ENCODE measurements at places on chromosomes 1 and 21. TPM values are rescaled to one million over a fixed set of nuclear protein-coding genes. Genes with fewer than 3 reads are reported as not detected.

GRCh38 chr21:37176716-37177115, 90.4 kb downstream of the VPS26C start:
- no peaks in the 10 kb centered on the region for H3K27me3 ChIP-seq
- no peak for DNase-seq
- H3K4me3 ChIP-seq: no peak overlapping the region
- peaks cover 11% of the 10 kb centered on the region for H3K36me3 ChIP-seq
- no peak overlapping the region for H3K27ac ChIP-seq

- no peak for DNase-seq
- no peaks in the 10 kb centered on the region for H3K36me3 ChIP-seq
- H3K4me3 ChIP-seq: no peak overlapping the region
- H3K27me3 ChIP-seq: no peaks in the 10 kb centered on the region
These were observed 24.2 kb downstream of the KCNA10 start for GRCh38 chr1:110494522-110495406.

GRCh38 chr1:208054485-208054884, 143.6 kb upstream of the CD34 start:
- no peaks in the 10 kb centered on the region for H3K27me3 ChIP-seq
- no peak overlapping the region for H3K4me3 ChIP-seq
- H3K4me1 ChIP-seq: no peaks in the 10 kb centered on the region
- H3K27ac ChIP-seq: no peak overlapping the region
- peaks cover 35% of the 10 kb centered on the region for H3K36me3 ChIP-seq

- peaks cover 34% of the 10 kb centered on the region for H3K4me1 ChIP-seq
- peaks cover 4% of the 10 kb centered on the region for H3K27me3 ChIP-seq
- no peak for DNase-seq
These were observed 3.2 kb upstream of the PRXL2B start for GRCh38 chr1:2583331-2583791.

GRCh38 chr1:183859831-183860230, 54.9 kb downstream of the RGL1 start:
- no peaks in the 10 kb centered on the region for H3K27me3 ChIP-seq
- no peaks in the 10 kb centered on the region for H3K36me3 ChIP-seq
- H3K4me3 ChIP-seq: no peak overlapping the region
- H3K27ac ChIP-seq: no peak overlapping the region
- H3K4me1 ChIP-seq: peaks cover 13% of the 10 kb centered on the region

GRCh38 chr1:26145041-26145959, 13.6 kb upstream of the FAM110D start:
- H3K4me3 ChIP-seq: no peak overlapping the region
- H3K4me1 ChIP-seq: no peaks in the 10 kb centered on the region
- H3K27ac ChIP-seq: no peak overlapping the region
- H3K36me3 ChIP-seq: no peaks in the 10 kb centered on the region

DNA sequence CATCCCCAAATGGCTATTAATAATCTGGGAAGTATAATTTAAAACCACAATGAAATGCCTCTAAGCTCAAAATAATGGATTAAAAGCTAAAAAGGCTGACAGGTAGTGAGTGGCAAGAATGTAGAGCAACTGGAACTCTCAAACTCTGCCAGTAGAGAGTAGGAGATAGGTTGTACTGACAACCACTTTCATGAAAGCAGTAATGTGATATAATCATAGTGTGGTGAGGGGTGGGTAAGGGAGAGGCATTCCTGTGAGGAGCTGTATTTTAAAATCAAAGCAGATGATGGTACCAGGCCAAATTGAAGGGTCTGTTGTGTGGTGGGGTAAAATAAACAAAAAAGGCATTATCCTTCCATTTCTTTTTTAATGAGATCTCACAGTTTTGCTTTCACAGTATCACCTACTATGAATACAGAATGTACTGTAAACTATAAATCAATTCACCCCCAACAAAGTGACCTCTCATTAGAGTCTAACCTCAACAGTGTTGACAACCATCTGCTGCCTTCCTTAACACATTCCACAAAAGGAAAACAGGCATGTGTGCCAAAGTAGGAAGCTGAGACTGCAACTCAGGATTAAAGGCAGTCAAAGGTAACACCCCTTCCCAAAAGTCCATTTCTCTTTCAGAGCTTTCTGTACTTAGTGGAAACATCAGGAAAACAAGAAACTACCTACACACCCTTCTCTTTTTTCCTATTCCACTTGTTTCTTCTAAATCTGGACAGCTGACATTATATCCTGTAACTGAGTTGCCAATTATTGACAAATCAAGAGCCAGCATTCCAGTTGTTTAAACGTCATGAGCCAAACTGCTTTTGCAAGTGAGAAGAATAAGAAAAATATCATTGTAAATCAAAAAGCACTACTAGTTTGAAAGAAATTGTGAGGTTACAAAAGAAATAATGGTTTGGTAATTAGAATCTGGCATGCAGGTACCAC, 130.8 kb downstream of the FAF1 start:
- no peak overlapping the region for H3K27ac ChIP-seq
- no peaks in the 10 kb centered on the region for H3K27me3 ChIP-seq
- H3K4me1 ChIP-seq: peaks cover 18% of the 10 kb centered on the region
- no peaks in the 10 kb centered on the region for H3K36me3 ChIP-seq
- no peak for DNase-seq

DNA sequence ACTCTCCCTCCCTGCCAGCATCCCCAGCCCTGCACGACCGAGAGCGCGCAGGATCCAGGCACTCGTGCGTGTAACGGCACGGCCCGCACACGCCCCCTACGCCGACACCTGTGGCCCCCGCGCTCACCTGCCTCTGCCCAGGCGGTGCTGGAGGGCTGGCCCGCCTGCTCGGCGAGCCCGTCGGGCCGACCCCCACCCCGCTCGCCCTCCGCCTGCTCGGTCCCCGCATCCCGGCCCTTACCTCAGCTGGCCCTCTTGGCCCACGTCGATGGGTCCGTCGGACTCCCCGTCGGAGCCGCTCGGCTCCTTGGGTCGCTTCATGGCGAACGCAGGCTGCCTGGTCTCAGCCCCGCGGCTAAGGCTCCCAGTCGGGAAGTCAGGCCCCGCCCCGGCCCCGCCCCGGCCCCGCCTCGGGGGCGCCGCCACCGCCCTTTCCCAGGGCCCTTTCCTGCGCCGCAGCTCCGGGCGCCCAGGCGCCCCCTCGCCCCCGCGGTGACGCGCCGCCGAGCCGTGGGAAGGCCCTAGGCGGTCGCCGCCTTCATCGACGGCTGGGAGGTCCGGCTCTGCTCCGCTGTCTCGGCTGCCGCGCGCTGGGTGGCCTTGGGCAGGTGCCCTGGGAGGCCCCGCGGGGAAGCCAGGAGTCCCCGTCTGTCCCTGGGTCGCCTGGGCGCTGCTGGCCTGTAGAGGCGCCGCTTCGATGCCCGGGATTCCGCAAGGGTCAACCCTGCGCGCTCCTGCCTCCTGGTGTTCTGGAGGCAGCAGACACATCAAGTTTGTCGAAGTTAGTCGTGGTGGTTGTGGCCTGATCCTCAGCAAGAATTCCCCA, at the start of gene HEYL:
Gene HEYL (minus strand): TSS at position 339 of the 826 bp plus-strand sequence. CDS start 18 bp downstream, at position 321.
- peaks cover 17% of the 10 kb centered on the region for H3K27me3 ChIP-seq
- peak; percentile 82 for DNase-seq
- peak within 1 kb of the TSS; percentile 52 for H3K4me3 ChIP-seq
- H3K36me3 ChIP-seq: no peaks in the 10 kb centered on the region

DNA sequence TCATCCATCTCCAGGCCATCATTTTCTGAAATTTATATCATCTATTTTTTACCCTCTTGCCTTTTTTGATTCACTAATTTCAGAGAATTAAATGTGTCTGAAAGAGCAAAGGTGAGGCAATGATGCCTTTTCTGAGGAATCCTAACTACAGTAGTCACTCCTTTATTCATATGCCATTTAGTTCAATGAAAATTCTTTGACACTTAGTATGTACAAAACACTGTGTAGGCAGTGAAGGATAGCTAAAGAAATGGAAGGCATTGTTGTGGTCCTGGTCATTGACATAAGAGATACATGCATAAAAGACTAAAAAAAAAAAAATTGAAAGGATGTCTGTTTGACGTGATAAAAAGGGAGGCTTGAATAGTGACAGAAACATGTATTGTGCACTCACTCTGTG, 171.9 kb upstream of the BEND5 start:
- H3K27ac ChIP-seq: no peak overlapping the region
- H3K4me1 ChIP-seq: peaks cover 5% of the 10 kb centered on the region
- no peak overlapping the region for H3K4me3 ChIP-seq
- DNase-seq: no peak
- no peaks in the 10 kb centered on the region for H3K27me3 ChIP-seq

DNA sequence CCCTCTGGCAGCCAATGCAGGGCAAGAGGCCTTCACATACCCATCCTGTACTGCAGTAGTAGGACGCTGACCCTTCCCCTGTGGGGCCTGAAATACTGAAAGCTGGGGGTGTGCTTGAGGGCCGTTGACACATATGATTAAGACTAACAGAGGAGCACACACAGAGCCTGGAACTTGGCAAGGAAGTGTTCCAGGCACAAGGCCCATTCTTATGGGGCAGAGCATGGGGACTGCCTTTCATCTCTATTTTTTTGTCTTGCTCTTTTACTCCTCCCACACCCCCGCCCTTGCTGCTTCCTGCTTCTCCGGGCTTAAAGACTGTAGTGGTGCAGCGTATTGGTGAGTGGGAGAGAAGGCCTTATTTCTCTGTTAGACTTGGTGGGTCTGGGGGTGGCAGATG, 137.4 kb downstream of the BACH1 start:
- H3K27ac ChIP-seq: no peak overlapping the region
- no peaks in the 10 kb centered on the region for H3K36me3 ChIP-seq
- H3K27me3 ChIP-seq: no peaks in the 10 kb centered on the region
- DNase-seq: no peak

DNA sequence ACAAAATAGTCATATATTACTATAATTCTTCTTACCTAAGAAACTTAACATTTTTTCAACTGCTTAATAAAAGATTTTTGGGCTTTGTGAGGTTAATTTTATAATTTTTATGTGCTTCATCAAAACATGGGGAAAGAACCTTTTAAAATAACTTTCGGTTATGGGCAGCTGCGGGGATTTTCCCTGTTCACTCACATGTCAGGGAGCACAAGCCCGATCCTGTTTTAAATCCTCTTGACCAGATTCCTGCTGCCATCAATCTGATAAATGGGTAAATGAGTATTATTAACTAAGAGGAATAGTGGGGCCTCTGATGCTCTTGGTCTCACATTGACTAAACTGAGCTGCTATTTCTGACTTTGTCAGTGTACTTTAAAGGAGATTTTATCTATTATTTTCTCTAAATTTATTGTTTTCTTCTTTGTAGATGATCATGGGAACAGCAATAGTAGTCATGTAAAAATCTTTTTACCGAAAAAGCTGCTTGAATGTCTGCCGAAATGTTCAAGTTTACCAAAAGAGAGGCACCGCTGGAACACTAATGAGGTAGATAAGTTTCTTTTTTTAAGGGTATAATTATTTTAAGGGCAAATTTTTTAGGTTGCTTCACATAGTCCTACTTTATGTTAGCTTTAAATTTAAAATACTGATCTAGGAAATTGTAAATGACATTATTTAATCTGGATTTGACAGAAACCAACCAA, 39.6 kb downstream of the CAMTA1 start:
- no peak for DNase-seq
- no peak overlapping the region for H3K4me3 ChIP-seq
- peaks cover 9% of the 10 kb centered on the region for H3K4me1 ChIP-seq
- H3K36me3 ChIP-seq: no peaks in the 10 kb centered on the region
- H3K27me3 ChIP-seq: no peaks in the 10 kb centered on the region

GRCh38 chr1:172414331-172414730, 6.2 kb upstream of the C1orf105 start:
- no peak overlapping the region for H3K4me3 ChIP-seq
- no peak overlapping the region for H3K27ac ChIP-seq
- no peak for DNase-seq
- H3K36me3 ChIP-seq: no peaks in the 10 kb centered on the region

- peak; percentile 87 for DNase-seq
- no peak overlapping the region for H3K4me3 ChIP-seq
- peaks cover 40% of the 10 kb centered on the region for H3K4me1 ChIP-seq
- peak overlapping the region; percentile 80 for H3K27ac ChIP-seq
These were observed 123.1 kb upstream of the ADAR start for GRCh38 chr1:154730986-154731489.

DNA sequence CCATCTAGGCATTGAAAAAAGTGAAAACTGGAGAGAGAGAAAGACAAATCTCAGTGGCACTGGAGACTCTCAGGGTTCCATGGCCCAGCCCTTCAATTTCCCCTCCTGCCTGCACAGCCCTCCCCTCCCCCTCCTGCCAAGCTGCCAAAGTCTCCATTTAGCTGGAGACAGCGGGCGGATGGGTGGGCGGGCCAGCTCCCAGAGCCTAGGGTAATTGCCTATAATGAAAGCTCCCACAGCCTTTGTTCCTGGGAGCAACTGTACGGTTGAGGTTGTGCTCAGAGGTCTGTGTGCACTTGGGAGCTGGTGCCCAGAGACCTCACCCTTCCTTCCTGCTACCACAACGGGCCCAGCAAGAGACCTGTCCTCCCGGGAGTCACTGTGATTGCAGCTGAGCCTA, 89.6 kb downstream of the NAV1 start:
- H3K4me3 ChIP-seq: no peak overlapping the region
- H3K4me1 ChIP-seq: peaks cover 29% of the 10 kb centered on the region
- H3K27ac ChIP-seq: no peak overlapping the region
- DNase-seq: no peak

- H3K27ac ChIP-seq: no peak overlapping the region
- H3K4me1 ChIP-seq: no peaks in the 10 kb centered on the region
- no peak overlapping the region for H3K4me3 ChIP-seq
- DNase-seq: no peak
- H3K27me3 ChIP-seq: no peaks in the 10 kb centered on the region
These were observed 634.0 kb upstream of the CHRM3 start for GRCh38 chr1:238752327-238752726.

GRCh38 chr1:208387908-208388811, 144.0 kb upstream of the PLXNA2 start:
- H3K4me3 ChIP-seq: no peak overlapping the region
- no peaks in the 10 kb centered on the region for H3K4me1 ChIP-seq
- H3K27me3 ChIP-seq: no peaks in the 10 kb centered on the region
- DNase-seq: no peak

GRCh38 chr1:234893725-234894630, 234.7 kb downstream of the TOMM20 start:
- H3K27ac ChIP-seq: no peak overlapping the region
- H3K4me3 ChIP-seq: no peak overlapping the region
- peaks cover 9% of the 10 kb centered on the region for H3K4me1 ChIP-seq
- H3K27me3 ChIP-seq: no peaks in the 10 kb centered on the region

- no peak overlapping the region for H3K4me3 ChIP-seq
- H3K27ac ChIP-seq: no peak overlapping the region
- H3K4me1 ChIP-seq: peaks cover 71% of the 10 kb centered on the region
- no peak for DNase-seq
These were observed 133.1 kb downstream of the AKT3 start for GRCh38 chr1:243716906-243717305.

DNA sequence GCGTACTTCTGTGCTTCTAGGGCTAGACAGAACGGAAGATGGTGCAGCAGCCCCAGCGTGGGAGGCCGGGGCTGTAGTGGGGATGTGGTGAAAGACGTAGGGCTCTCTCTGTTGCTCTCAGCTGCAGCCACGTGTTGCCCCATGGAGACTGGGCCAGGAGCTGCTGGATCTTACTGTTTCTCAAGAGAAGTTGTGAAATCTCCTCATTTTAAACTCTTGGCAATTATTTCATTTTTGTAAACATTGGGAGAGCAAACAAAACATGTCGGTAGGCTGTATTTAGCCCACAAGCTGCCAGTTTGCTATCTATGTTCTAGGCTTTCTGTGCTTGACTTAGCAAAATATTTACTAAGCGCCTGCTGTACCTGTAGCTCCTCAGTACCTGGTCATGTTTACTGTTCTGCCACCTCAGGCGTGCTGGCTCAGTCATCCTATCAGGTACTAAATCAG, 15.9 kb upstream of the ELOA start:
- no peaks in the 10 kb centered on the region for H3K4me1 ChIP-seq
- H3K4me3 ChIP-seq: no peak overlapping the region
- peak; percentile 89 for DNase-seq
- H3K27me3 ChIP-seq: no peaks in the 10 kb centered on the region

TNFRSF18 gene
- 0.71 TPM for total RNA-seq

FCRL6 gene
- total RNA-seq: not detected

SLC22A15 gene
- 3.2 TPM for total RNA-seq

TRAF3IP3 gene
- 1.7 TPM for total RNA-seq

PLA2G2A gene
- 72.3 TPM for total RNA-seq

LMO4 gene
- 57.4 TPM for total RNA-seq

TDRD5 gene
- total RNA-seq: not detected

USP48 gene
- total RNA-seq: 77.0 TPM
